ENCODE measurements at places on chromosomes 11 and 22. TPM values are rescaled to one million over a fixed set of nuclear protein-coding genes. Genes with fewer than 3 reads are reported as not detected.

EFCAB6 gene
- polyA plus RNA-seq = 5.8 TPM

GPR83 gene
- polyA plus RNA-seq = 0.74 TPM

SHISAL1 gene
- polyA plus RNA-seq = 2.7 TPM

LYVE1 gene
- 75.5 TPM for polyA plus RNA-seq

GRCh38 chr11:70547386-70547785, 149.1 kb downstream of the CTTN start:
- no peak for DNase-seq

GRCh38 chr11:31233425-31233824, 136.1 kb downstream of the DCDC1 start:
- DNase-seq = no peak

DNA sequence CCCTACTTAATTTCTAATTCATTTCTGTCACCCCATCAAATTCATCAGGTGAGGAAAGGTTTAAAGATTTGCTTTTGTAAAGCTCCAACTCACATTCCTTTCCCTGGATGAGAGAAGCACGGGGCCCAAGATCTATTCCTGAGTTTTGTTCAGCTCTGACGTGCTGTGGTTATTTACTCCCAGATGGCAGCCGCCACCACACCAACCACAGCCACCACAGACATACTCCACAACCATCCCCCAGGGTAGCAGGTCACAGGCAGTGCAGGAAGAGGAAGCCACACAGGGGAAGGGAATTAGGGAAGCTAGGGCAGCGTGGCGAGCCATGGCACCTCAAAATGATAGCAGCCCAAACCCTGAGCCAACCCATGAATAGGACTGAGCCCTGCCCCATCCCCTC, 63.5 kb upstream of the CSNK2A3 start:
- no peak for DNase-seq

DNA sequence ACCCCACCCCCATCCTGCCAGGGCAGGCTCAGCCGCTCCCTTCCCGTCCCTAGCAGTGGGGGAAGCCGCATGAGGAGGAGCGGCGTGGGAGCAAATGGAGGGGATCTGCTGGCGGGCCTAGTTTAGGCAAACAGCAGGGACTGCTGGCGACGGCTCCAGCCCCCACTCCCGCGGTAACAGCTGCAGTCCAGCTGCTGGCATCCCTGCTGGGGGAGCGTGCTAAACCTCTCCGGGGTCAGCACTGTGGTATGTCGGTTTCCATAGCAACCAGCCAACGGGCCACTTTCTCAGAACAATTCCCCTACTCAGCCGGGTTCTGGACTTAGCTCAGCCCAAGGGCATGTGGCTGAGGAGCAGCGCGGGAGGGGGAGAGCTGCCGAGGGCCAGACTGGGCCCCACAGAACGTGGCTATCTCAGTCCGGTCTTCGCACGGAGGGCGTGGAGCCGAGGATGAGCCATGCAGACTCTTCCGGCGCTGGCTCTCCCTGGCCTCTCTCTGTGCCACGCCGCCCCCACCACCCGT, 98.8 kb downstream of the PKNOX2 start:
- peak; percentile 96 for DNase-seq

All from renal pelvis (tissue), 12 donors.